NAMALWA (cell line): ENCODE measurements at places on chromosomes 2 and 18.

DNA sequence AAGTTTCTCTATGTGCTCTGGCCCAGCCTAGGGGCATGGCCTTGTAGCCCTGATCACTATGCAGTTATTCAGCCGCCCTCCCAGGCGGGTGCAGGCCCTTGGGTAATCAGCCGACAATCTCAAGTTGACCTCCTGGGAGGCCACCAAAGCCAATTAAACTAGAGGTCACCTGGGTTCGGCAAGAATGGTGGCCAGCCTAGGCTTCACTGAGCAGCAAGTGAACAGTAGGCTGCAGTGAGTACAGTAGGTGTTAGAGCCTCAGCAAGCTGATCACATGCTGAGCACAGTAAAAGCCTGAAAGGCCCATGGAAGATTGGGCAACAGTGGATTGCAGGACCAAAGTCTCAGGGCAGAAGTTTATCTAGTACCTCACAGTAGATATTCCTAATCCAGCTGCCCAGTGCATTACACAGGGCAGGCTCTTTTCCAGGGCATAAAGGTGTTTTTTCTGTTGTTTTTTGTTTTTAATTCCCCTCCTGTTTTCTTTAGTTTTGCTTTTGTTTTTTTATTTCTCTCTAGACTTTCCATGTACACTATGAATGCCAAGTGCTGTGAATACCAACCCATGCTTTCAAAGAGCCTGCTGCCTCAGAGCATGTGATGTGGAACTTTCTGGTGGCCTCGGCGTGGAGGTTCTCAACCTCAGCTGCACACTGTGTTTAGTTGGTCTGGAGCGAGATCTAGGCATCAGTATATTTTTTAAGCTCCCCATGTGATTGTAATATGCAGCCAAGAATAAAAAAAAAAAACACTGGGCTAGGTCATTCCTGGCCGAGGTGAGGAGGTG, 55.9 kb upstream of the ATL2 start:
- no peak for DNase-seq

DNA sequence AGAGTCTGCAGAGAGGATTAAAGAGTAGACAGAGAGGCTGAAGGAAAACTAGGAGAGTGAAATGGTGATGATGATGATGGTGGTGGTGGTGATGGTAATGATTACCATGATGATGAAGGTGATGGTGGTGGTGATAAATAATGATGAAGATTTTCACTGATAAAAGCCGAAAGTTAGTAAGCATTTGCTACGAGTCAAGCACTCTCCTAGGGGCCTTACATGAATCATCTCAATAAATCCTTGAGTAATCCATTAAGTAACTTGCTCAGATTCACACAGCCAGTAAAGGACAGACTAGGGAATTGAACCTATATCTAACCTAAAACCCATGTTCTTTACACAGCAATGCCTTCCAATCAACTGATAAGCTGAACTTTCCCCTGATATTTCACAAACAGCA, 106.7 kb upstream of the PGAP1 start:
- no peak for DNase-seq

GRCh38 chr2:48450936-48451602, 78.9 kb upstream of the STON1 start:
- DNase-seq, result no peak

DNA sequence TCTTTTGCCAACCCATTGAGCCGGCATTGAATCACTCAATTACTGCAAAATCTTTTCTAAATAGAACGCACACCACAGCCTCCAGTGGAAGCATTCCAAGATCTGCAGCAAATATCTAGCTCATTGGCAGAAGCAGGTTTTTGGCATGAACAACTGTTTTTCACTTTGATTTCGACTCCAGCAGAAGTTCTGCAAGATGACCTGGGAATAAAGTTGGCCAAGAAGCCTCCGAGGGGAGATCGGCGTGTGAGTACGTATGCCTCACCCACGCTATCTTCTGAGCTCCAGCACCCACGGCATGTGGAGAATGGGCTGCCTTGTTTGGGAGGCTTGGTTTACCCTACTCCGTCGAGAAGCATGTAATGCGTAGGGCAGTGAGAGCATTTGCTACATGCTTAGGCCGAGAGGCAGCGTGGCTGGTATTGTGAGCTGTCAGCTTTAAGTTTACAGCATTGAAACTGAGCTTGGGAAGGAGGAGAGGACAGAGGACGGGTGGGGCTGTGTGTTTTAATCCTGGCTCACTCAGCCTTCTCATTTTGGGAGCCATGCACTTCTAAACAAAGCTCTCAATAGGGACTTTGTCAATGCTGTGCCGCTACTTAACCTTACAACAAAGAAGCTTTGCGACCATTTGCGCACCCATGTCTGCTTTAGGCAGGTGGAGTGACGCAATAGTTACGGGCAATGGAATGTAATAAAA, 10.5 kb downstream of the PCARE start:
- no peak for DNase-seq

- DNase-seq, result peak; percentile 85
Observed at GRCh38 chr2:5695654-5696403, 3.6 kb downstream of the SOX11 start.

- DNase-seq, result no peak
Observed at GRCh38 chr2:63654959-63655358, 66.2 kb downstream of the MDH1 start.

- DNase-seq, result no peak
Observed at GRCh38 chr18:76013057-76013456, 482.0 kb downstream of the ZNF516 start.
